ENCODE measurements at places on chromosomes 1 and 21.

DNA sequence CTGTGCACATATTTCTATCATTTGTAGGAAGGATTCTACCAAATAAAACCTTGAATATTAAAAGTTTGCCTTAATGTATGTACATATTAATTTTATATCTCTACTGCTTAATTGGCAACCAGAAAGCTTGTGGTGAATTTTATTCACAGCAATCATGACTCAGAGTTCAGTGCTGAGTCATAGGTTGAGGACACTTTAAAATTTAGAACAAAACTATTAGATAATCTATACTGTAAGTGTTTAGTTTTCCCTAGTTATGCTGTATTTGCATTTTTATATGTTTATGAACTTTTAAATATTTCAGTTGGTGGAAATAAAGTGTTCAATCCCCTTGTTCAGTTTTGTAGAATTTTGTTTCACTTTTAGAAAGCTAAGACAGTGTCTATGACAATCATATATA is 841.5 kb downstream of the KCNT2 start:
- no peak for DNase-seq

DNA sequence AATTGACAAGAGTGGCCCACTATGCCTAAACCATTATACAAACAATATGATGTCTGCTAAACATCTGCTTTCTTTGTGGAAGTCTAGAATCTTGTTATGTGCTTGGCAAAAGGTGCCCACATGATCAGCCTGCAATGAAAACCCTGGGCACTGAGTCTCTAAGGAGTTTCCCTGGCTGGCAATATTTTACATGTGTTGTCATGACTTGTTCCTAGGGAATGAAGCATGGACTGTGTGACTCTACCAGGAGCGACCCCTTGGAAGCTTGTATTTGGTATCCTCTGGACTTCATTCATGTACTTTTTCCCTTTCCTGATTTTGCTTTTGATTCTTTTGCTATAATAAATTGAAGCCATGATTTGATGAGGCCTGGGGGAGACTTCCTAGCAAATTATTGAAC is 324.9 kb downstream of the HHIPL2 start:
- DNase-seq: no peak

GRCh38 chr1:200869376-200869752 is 3.4 kb upstream of the GPR25 start:
- no peak for DNase-seq

GRCh38 chr1:58818075-58818474 is 34.2 kb upstream of the JUN start:
- no peak for DNase-seq

DNA sequence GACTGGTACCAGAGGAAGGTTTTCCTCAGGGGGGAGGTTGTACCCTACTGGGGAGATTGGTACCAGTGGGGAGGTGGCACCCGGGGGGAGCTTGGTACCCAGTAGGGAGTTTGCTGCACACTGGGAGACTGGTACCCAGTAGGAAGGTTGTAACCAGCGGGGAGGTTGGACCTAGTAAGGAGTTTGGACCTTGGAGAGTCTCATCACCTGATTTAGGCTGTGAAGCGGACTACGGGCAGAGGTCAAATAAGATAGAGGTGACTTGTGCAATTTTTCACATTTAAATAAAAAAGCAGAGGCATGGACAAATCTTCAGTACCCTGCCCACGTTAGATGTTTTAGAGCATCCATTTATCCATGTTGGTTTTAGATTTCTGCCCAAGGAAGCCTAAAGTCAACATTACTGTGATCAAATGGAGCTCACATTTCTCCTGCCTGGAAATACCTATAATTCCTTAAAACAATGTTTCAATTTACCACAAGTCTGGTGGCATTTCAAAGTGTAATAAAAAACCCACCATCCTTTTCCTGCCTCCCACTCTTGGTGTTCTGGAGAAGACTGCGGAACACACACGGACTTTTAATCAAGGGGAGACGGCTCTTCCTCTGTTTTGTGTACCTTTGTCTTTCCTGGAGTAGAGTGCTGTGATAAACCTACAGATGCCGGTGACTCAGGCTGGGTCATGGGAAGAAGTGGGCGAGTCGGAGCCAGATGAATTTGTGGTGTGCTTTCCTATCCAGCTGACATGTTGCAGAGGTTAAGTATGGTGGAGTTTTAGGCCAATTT is 36.2 kb upstream of the MRPS6 start:
- DNase-seq: no peak

DNA sequence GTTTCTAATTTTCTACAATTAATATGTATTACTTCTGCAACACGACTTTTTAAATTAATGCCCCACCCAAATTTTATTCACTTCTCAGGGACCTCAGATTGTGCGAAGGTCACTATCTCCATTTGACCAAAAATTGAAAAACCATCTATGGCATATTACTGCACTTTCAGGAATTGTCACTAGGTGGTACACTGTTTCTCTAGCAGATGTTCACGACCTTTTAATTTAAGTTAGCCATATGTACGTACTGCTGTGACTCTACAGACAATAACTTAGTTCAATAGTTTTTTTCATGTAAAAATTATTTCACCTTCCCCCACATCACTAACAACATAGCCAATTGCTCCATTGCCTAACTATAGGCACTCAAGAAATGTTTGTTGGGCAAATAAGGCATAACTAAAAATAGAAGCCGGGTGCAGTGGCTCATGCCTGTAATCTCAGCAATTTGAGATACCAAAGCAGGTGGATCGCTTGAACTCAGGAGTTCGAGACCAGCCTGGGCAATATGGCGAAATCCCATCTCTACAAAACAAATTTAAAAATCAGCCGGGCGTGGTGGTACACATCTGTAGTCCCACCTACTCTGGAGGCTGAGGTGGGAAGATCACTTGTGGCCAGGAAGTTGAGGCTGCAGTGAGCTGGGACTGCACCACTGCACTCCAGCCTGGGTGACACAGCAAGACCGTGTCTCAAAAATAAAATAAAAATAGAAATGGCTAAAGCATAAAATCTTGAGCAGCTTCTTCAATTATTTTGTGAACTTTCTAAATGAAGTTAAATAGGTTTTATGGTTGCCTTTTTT is 75.7 kb upstream of the PKN2 start:
- no peak for DNase-seq

DNA sequence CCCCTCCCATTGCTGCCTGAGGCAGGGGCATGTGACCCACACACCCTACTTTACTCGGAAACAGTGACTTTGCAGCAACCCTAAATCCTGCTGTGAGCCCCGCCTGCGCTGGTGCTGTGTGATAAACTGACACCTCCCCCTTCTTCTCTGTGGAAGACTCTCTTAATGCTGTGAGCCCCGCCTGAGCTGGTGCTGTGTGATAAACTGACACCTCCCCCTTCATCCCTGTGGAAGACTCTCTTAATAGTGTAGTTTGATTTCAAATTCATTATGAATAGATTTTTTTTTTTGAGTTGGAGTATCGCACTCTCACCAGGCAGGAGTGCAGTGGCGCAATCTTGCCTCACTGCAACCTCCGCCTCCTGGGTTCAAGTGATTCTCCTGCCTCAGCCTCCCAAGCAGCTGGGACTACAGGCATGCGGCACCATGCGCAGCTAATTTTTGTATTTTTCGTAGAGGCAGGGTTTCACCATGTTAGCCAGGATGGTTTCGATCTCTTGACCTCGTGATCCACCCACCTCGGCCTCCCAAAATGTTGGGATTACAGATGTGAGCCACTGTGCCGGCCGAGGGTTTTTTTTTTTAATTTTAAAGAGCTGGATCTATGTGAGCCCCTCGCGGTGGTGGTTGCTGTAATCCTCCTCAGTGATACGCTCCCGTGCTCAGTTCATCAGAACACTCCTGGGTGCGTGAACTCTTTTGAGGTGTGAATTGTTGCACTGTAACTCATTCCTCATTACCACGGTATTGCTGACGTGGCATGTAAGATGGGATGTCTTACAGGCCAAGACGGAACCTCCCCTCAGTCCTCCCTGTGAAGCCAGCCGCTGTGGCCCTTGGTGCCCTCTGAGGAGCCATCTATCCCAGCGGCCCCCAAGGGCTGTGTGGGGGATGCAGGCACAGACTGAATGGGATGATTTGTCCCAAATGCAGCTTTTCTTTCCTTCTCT is 60.3 kb downstream of the GALNT2 start:
- DNase-seq: peak; percentile 61

GRCh38 chr1:3625151-3625907 is 514 bp downstream of the TPRG1L start:
- peak; percentile 18 for DNase-seq

GRCh38 chr21:44359396-44359795 is 6.0 kb downstream of the TRPM2 start:
- no peak for DNase-seq

DNA sequence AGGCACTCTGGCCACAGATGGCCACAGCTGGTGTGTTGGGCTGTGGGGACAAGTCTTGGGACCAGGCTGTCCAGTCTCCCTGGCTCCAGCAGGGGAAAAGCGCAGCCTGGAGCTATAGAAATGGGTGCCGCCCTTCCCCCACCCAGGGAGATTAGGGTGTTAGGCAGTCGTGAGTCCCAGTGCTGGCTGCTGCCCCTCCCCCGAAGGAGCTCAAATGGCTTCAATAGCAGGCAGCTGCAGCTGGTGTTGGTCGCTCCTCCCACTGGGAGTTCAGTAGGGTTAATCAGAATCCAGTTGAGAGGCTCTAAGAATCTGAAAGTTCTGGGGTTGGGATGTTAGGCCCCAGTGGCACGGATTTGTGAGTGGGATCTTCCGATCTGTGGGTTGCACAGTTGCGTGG is 595.6 kb upstream of the PKN2 start:
- no peak for DNase-seq

DNA sequence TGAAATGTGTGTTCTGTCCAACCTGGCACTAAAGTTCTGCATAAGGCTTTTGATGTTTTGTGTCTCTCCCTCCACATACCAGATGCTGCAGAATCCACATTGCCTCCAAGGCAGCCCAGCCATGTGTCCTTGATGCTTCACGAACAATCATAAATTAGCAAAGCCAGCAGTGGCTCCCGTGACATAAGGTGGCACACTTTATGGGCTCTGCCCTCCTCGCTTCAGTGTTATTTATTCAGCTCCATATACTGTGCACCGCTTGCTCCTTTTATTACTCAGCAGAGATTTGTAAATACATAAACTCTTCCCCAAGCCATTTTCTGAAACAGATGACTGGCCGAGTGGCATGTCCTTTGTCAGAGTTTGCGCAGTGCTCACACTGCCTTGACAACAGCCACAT is 112.8 kb upstream of the SLC35F3 start:
- no peak for DNase-seq

DNA sequence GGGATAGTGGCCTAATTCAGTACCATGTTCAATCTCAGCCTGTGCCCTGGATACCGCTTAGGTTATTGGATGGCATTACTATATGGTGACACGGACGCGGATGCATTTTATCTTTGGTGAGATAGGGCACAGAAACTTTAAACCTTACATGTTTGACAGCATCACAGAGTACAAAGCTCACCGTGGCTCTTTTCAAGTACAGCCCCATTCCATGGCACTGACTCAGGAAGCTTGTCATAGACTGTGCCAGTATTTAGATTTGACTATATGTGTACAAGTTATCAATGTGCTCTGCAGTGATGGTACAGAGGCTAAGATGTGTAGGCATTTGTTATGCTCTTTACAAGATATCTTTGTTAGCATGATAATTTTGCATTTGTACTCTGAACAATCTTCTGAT is 169.0 kb downstream of the RYR2 start:
- DNase-seq: no peak

GRCh38 chr1:201740670-201741111 is 88.3 kb upstream of the IPO9 start:
- DNase-seq: no peak

DNA sequence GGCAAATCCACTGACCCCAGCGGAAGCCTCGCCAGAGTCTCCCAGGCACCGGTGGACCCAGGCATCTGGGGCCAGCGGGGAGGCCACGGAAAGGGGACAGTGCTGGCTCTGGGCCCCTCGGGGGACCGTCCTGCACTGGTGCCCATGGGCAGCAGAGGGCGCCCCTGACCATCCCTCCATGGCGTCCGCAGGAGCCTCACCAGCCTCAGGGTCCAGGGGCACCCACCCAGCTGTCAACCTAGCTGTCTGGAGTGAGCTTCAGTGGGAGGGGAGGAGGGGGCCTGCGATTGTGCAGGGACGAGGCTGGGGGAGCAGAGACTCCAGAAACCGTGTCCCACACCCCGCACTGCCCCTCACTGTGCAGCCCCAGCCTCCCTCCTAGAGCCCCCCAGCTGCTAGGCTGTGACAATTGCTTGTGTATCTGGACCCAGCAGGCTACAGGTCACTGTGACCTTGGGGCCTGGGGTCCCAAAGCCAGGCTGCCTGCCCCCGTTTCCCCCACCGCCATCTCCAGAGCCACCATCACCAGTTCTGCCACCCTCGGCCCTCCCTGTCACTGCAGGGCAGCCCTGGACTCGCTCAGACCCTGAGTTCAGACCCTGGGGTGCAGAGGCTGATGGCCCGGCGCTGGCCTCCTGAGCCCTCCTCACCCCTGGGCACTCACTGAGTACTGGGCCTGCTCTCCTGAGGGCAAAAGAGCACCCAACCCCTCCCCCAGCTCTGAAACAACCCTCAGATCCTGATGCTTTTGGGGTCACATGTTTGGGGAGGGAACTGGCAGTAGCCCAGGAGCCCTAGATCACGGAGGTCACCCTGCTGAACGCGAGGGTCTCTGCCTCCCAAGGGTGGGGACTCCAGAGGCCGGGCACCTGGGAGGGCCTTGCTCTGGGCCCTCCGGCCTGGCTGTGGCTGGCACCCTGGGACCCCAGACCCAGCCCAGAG is 10.6 kb upstream of the COL6A1 start:
- peak; percentile 64 for DNase-seq

DNA sequence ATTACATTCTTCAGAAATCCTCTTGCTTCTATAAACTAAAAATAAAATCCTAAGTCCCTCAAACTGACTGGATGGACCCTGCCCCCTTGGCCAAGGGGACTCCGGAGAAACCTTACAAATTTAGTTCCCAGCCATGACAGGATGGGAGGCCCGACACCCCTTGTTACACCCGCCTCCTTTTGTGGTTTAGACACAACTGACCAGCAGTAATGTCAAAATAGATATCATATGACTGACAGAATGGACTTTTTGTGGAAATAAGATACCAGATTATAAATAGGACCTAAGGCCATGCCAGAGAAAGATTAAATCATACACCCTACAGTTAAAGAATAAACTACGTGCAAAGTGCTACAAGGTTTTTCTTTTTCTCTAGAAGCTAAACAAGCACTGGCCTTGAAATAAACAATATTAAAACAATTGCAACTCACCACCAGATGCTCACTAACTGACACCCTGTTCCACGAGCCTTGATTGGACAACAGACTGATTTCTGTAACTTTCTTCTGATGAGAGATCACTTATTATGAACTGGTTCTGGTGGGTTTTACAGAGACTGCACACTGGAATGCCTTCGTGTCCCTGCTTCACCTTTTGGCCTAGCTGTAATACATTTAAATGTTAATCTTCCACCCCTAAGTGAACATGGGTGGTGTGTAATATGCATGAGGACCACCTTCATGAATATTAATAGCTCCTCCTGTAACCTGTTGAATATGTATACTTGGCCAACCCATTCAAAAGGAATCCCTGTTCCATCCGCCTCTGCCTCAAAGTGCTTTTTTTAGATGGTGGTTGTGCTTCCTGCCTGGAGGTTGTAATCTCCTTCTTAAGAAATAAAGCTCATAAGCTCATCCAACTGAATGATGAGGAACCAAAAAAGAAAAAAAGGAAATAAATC is 99.6 kb downstream of the ODF2L start:
- no peak for DNase-seq

Data from stimulated activated CD4-positive, alpha-beta T cell treated with anti-CD3 and anti-CD28 coated beads, Interleukin-2, amount 100 ng/mL, for 24 hours (primary cell).